ENCODE measurements at places on chromosomes 4 and X. TPM values are rescaled to one million over a fixed set of nuclear protein-coding genes. Genes with fewer than 3 reads are reported as not detected.

DNA sequence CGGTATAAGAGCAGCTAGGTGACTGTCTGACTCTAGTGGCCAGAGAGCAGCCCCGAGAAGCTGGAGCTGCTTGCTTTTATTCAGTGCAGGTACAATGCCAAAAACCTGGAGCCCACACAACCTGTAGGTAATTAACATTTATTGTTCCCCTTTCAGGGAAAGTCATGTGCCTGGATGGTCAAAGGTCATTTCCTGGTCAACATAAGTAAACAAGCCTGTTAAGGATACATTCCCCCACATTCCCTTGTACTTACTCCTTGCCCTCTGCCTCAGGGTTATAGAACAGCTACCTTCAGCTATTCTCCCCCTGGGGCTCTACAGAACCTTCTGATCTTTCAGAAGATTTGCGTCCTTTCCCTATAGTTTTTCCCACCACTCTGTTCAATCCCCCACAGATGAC is 253.4 kb downstream of the TMA16 start:
- no peak overlapping the region for H3K4me3 ChIP-seq
- no peaks in the 10 kb centered on the region for H3K36me3 ChIP-seq
- no peaks in the 10 kb centered on the region for H3K27me3 ChIP-seq
- no peak for DNase-seq

DNA sequence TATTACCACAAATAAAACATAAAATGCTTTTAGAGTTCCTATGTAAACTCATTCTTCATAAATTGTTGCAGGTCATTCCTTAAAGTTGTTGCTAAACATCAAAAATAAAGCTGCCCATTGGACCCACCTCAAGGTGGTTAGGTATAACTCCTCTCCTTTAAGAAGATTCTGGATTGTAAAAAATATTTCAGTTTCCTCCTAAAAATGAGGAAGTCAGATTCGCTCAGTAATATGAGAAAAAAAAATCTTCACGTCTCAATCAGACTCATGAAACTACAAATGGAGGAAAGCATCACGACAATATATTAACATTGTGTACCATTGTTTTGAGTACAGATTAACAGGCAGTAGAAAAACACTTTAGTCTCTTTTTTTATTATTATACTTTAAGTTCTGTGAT is 105.9 kb downstream of the DDX60 start:
- no peaks in the 10 kb centered on the region for H3K36me3 ChIP-seq
- H3K4me1 ChIP-seq: peaks cover 9% of the 10 kb centered on the region
- no peak overlapping the region for H3K27ac ChIP-seq
- H3K4me3 ChIP-seq: no peak overlapping the region

DNA sequence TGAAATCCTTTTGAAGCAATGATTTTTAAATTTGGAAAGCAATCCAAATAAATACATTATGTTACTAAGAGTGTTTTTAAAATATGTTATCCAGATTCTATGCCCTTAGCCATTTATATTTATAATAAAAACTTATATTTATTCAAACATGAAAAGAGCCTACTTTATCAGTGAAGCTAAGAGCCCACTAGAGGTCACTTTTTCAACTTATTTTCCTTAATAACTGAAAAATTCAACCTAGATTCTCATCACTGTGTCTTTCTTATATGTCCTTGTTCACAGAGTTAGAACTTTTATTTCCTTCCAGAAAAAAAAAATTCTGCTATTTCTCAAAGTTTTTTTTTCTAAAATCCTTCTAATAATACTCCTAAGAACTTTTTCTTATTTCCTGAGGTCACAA is 23.9 kb downstream of the PRDM8 start:
- DNase-seq: peak; percentile 55
- no peak overlapping the region for H3K4me3 ChIP-seq
- H3K36me3 ChIP-seq: no peaks in the 10 kb centered on the region
- no peak overlapping the region for H3K27ac ChIP-seq
- H3K4me1 ChIP-seq: peaks cover 25% of the 10 kb centered on the region

DNA sequence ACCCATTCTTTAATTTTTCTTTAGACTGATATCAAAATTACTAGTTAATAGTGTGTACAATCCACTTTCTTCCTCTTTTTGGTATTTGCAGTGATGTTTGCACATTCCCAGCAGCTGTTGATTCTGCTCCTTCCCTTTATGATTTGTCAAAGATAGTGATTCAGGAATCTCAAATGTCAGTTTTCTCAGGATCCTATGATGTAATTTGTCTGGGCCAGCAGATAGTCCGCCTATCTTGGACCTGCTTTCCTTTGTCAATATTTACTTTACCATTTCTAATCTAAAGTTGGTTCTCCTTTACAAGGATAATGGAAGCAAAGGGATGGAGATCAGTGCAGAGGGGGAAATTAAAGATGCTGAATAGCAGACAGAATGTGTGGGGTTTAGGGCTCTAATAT is 122.1 kb downstream of the REELD1 start:
- DNase-seq: peak; percentile 67
- peak overlapping the region; percentile 19 for H3K4me3 ChIP-seq
- H3K27ac ChIP-seq: peak overlapping the region; percentile 73
- no peaks in the 10 kb centered on the region for H3K36me3 ChIP-seq
- peaks cover 40% of the 10 kb centered on the region for H3K4me1 ChIP-seq

OTC gene
- not detected for total RNA-seq

MAOB gene
- total RNA-seq: not detected

DNA sequence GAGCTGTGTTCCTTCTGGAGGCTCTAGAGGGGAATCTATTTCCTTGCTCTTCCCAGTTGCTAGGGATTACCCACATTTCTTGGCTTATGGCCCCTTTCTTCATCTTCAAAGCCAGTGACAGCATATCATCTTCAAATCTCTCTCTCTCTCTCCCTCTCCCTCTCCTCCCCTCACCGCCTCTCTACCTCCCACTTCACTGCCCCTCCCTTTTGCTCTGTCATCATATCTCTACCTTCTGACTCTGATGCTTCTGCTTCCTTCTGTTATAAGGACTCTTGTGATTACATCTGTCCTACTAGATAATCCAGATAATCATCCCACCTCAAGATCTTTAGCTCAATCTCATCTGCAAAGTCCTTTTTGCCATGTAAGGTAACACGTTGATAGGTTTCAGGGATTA is 93.1 kb upstream of the TEX13D start:
- H3K4me3 ChIP-seq: no peak overlapping the region
- no peak overlapping the region for H3K27ac ChIP-seq
- no peaks in the 10 kb centered on the region for H3K27me3 ChIP-seq
- peaks cover 4% of the 10 kb centered on the region for H3K4me1 ChIP-seq

GPR101 gene
- total RNA-seq: not detected

DNA sequence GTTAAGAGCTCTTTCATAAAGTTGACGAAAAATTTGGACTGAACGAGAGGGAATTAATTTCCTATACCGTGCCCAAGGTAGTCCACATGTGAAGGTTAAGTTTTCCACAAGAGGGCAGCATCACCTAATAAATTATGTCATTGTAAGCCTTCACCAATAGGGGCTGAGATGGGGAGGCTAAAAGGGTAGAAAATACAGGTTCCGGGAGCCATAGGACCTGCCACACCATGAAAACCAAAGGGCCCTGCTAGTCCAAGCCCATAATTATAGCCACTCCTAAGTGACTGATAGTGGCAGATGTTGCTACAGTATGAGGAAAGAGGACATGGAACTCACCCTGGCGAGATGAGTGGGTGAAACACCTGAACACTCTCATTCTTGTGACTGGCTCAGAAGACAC is 122.2 kb downstream of the SHROOM4 start:
- DNase-seq: peak; percentile 75
- H3K27me3 ChIP-seq: no peaks in the 10 kb centered on the region
- no peaks in the 10 kb centered on the region for H3K36me3 ChIP-seq
- no peak overlapping the region for H3K4me3 ChIP-seq
- H3K4me1 ChIP-seq: no peaks in the 10 kb centered on the region
- no peak overlapping the region for H3K27ac ChIP-seq
